ENCODE measurements at places on chromosomes 2 and 18. TPM values are rescaled to one million over a fixed set of nuclear protein-coding genes. Genes with fewer than 3 reads are reported as not detected.

GRCh38 chr2:150676747-150677383, 189.4 kb upstream of the RND3 start:
- no peak for DNase-seq

The GATA6 gene
- total RNA-seq = 88.7 TPM

The MYO3B gene
- not detected for total RNA-seq

DNA sequence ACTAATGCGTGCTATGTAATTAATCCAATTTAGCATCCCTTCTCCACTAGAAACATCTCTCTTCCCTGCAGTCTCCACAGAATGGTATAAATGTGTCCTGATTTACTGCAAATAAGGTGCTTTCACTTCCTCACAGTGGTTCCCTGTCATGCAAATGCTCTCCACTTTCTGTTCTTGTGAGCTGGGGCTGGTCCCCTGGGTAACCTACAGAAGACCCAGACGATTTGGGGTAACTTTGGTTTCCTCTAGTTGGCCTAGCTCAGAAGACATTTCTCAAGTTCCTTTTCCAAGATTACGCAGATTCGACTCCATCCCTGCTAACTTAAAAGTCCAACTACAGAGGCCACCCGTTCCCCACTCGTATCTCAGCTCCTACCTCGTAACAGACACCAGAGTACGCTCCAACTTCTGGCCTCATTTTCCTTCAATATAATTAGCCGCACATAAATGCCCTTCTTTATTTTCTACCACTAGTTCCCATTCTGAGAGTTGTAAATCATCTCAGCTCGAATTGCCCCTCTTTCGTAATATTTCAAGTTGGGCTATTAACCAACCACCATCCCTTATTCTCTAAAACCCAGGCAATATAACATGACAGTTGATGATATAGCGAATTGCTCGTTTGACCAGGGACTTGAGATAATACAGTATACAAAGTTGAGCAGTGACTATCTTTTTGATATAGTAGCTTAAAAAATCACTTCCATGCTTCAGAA, 28.8 kb upstream of the NEDD4L start:
- DNase-seq = no peak

GRCh38 chr18:63083555-63083954, 236.0 kb downstream of the BCL2 start:
- no peak for DNase-seq

DNA sequence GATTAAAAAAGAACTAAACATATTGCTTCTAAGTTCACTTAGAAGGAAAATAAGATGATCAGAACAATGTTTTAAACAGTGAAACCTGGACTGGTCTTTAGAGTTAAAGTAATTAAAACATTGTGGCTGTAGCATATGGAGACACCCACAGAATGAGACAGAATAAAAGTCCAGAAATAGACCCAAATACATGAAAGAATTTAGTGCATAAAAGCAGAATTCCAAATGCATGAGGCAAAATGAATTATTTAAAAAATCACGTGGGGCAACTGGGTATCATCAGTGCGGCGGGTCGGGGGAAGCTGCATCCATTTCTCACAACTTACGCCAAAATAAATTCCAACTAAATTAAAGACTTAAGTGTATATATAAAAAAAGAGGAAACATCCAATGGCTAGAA, 12.1 kb downstream of the RNF149 start:
- DNase-seq = no peak
